ENCODE measurements at places on chromosomes 13 and 19. TPM values are rescaled to one million over a fixed set of nuclear protein-coding genes. Genes with fewer than 3 reads are reported as not detected.

The STOML3 gene
- not detected for total RNA-seq

DNA sequence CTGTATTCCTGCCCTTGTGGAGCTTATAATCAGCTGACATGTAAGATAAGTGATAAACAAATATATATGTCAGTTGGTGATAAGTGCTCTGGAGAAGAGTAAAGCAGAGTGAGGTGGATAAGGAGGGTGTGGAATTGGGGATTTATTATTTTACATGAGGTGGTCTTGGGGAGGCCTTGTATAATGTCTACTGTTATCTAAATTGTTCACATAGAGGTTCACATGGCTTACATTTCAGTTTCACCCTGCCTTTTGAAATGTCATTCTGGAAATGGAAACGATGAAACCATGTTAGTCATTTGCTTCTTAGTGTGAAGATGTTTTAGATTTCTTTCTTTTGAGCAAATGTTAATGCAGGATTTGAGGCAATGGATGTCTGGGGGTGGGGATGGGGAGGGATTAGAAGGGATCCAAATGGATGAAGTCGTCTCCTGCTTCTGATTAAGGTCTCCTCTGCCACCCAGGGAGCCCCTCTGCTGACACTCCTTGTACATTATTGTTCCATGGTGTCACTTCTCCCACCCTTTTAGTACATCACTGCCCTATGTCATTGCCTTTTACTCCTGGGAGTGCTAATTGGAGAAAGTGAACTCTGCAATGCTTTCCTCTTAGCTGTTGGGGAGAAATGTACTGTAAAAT, 14.0 kb downstream of the B3GLCT start:
- no peak for DNase-seq

DNA sequence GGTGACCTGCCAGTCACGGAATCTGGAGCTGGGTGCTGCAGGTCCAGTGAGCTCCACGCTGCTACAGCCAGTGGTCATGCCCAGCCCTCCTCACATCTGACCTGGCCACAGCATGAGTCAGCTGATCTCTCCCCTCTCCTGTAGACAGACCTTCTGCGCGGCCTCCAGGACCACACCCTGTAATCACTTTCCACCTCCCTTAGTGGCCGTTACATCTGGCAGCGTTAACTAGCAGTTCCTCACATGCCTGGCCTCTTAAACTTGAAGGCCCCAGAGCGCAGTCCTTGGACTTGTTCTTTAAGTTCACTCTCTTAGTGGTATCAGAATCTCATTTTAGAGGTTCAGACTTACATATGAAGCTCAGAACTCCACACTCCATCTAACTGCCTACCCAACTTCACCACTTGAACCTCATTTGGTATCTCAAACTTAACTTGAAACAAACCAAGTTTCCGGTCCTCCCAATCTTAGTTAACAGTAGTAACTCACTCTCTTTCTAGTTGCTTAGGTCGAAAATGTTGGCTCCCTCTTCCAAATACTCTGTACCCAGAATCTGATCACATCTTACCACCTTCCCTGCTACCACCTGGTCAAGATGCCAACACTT, 22.7 kb downstream of the MIPEP start:
- DNase-seq, result no peak

DNA sequence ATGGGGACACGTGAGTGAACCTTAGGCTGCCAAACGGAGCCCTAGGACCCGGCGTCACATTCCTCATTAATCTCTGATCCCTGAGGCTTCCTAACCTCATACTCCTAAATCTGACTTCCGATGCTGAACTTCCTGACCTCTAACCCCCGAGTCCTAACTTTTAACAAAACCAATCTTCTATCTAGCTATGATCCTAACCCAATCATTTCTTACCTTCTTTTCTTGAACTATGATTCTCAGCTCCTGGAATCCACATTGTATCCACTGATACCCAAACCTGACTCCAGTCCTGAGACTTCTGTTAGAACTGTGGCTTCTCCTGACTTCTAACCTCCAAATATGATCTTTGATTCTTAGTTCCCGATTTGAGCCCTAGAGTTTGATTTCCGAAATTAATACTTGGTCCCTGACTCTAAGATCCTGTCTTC, 447 bp downstream of the NFKBIB start:
- DNase-seq, result no peak

GRCh38 chr19:41425174-41426115, 1.7 kb downstream of the B3GNT8 start:
- no peak for DNase-seq

Measured in CD4-positive, CD25-positive, alpha-beta regulatory T cell (primary cell).